Stimulated activated CD4-positive, alpha-beta T cell treated with anti-CD3 and anti-CD28 coated beads, Interleukin-12 subunit alpha, Interleukin-12 subunit beta, amount 100 ng/mL, for 4 hours (primary cell): ENCODE measurements at places on chromosomes 6 and 20.
A peak's percentile ranks its signal among the peaks of the same experiment; 100 is the strongest.

DNA sequence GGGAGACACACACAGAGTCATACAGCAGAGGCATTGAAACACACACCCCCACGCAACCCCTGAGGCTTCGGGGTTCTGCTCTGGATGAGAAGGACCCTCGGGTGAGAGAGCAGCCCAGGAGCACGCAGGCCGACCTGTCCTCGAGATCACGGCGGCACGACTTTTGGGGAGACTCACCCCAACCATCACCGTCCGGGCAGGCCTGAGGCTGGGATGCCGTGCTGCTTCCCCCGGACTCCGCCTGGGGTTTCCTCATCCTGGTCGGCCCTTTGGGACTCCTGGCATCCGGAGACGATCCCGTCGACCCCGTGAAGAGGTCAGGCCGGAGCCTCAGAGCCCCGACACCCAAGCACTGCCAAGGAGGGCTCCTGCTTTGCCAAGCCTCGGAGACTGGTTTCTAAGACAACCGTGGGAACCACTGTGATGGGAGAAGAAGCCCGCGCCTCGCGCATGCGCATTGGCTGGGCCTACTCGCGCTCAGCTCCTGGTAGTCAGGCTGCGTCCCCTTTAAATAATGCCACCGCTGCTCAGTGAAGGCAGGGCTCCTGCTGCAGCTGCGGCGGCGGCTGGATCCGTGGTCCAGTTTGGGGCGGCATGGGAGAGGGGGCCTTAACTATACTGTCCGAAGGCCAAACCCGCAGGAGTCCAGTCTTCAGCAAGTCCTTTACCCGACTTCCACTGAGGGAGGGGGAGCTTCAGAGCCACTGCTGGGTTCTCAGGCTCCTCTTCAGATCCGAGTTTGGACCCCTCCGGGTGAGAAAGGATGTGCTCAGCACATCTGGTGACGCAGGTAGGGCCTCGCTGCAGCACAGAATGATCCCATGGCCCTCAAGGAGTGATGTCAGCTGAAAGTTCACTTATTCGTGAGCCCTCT is 171.4 kb upstream of the ZNF337 start:
- DNase-seq: peak; percentile 73

DNA sequence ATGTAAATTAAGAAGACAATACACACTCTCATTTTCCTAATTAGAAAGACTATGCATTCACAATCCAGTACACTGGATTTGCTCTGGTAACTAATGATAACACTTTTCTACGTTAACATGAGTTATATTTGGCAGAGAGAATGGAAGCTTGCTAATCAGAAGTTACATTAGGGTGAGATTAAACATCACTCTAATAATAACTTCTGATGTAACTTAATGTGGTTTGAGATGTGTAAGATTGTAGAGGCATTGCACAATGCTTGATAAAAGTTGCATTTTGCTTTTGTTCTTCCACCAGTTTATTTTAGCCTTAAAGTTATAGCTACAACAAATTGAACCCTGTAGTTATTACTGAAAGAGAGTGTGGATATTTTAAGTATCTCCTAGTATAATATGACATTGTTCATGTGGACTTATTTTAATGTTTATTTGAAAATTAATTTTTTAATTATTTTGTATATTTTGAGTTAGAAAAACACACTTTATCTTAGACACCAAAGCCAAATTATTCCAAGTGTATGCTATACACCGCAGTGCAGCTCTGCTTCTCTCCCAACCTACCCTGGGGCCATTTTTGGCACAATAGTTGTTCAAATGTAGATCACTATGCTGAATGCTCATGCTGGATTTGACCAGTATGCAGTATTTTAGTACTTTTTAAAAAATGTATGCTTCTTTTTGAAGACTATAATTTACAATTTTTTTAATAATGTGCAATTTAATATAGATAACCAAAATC is 143.2 kb downstream of the SLC16A10 start:
- no peak for DNase-seq

DNA sequence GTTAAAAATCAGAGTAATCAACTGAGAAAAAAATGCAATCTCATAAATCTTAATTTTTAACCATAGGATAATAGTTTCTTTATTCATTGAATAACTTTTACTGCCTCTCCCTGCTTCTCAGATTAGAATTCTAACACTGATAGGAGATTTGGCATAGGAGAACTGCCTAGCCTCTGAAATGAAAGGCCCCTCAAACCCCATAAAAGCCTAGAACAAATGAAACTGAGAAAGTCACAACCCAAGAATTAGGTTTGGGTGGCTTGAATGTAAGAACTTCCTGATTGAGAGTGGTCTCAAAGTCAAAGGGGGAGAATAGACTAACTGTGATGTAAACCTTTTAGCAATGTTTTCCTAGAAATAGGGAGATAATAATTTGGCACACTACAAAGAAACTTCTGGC is 52.2 kb downstream of the SAMD5 start:
- no peak for DNase-seq

DNA sequence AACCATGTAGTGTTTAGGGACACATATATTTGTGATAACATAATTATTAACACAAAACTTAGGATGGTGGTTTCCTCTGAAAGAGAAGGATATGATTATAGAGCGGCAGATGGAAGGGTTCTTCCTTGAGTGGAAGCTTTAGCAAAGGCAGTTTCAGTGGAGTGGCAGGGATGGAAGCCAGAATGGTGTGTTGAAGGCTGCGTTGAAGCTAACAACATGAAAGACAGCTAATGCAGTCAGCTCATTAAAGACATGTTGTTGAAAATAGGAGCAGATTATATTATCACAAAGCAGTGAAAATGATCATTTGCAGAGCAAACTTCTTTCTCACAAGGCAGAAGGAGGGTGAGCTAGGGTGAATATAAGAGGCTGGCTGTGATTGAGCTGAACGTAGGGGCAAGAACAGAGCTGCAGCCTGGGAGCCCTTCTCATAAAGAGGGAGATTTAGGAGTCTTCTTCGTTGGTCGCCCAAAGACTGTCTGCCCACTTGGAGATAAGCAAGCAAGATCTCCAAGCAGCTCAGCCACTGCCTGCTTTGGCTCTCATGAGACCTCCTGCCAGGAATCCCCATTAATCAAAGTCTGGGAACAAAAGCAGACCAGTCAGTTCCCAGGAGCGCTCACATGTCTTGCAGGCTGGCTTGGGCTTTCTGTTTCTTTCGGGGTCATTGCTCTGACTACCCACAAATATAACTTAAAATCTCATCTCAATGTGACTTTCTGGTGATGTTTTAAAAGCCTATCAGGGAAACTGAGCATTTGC is 2.6 kb upstream of the ANKRD6 start:
- DNase-seq: no peak

DNA sequence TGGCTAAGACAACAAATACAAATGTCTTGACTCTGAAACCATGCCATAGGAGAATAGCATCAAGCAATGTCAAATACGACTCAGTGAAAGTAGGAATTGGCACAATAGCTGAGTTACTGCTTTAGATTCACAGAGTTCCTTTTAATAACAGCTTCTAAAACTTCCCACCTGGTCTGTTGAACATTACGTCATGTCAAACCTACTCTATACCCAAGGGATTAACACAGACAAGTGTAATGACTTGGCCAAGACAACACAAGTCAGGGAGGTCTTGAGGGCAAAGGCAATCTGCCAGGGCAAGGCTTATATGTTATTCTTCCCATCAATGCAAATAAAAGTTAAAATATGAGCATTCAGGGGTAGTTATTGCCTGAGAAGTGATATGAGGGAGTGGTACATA is 265.1 kb upstream of the PRDM1 start:
- DNase-seq: no peak

GRCh38 chr6:82441047-82441855 is 77.6 kb downstream of the TPBG start:
- no peak for DNase-seq

- DNase-seq: no peak
Observed at GRCh38 chr6:106184629-106185028, 98.5 kb downstream of the PRDM1 start.

- DNase-seq: no peak
Observed at GRCh38 chr6:25035512-25036435, 100.0 kb upstream of the RIPOR2 start.

GRCh38 chr6:36361071-36361470 is 24.4 kb upstream of the BNIP5 start:
- DNase-seq: no peak

DNA sequence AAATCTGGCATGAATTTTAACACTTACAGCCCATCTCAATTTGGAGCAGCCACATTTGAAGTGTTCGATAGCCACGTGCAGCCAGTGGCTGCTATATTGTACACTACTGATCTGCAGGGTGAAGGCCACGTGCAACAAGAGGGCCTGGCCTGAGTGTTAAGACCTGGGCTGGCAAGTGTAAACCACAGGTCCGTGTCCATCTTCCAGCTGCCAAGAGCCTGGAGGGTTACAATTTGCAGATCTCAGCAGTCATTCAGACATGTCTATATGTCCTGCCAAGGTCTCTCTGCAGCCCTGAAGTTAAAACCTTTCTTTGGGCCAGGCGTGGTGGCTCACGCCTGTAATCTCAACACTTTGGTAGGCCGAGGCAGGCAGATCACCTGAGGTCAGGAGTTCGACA is 14.1 kb downstream of the SGK2 start:
- no peak for DNase-seq

- no peak for DNase-seq
Observed at GRCh38 chr6:134449781-134450180, 131.9 kb upstream of the SGK1 start.

DNA sequence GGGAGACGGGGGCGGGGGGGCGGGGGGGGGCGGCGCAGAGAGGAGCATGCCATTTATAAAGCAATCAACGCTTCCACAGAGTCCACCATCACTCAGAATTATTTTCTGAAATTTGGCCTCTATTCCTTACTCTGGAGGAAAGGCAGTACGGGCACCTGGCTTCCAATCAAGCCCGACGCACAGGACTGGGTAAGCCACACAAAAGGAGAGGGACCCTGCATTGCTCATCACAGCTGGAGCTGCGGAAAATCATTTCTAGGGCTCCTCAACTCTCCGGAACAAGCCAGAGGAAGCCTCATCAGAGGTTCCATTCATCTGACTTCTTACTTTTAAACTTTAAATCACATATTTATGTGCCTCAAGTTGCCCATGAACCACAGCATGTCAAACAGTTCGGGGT is 55.9 kb downstream of the TTI1 start:
- no peak for DNase-seq

- DNase-seq: no peak
Observed at GRCh38 chr6:90074161-90074850, 180.0 kb downstream of the GJA10 start.

DNA sequence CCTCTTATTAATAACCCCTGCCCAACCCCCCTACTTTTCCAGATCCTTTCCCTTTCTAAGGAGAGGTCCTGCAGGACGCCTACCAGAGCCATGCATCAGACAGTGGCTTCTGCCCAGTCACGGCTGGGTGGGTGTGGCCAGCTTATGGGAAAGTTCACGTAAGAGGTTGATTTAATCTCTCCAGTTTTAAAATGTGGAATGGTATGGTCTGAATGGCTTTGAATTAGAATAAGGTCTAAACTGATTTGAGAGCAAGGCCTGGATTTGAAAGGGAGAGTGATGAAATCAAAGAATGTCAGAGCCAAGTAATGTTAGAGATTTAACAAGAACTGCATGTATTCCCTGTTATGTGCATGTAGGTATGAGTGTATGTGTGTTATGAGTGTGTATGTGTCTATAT is 275.7 kb downstream of the PAX1 start:
- DNase-seq: no peak

DNA sequence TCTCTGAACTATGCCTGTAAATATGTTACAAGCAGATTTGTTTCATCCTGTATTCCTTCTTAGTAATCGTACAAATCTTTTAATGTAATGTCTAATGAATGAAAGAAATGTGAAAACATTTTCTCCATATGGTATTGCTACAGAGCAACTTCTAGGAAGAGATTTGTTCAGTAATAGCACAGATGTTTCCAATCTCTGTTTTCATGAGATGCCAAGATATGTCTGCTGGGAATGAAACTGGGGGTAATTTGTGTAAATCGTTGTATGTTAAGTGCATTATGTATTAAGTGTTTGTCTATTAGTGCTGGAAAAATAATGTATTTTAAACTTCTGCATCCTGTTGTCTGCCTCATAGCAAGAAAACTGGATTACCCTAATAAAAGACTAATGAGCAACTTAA is 722.2 kb upstream of the EYS start:
- DNase-seq: no peak

GRCh38 chr6:158705386-158706126 is 55.7 kb downstream of the SYTL3 start:
- no peak for DNase-seq

DNA sequence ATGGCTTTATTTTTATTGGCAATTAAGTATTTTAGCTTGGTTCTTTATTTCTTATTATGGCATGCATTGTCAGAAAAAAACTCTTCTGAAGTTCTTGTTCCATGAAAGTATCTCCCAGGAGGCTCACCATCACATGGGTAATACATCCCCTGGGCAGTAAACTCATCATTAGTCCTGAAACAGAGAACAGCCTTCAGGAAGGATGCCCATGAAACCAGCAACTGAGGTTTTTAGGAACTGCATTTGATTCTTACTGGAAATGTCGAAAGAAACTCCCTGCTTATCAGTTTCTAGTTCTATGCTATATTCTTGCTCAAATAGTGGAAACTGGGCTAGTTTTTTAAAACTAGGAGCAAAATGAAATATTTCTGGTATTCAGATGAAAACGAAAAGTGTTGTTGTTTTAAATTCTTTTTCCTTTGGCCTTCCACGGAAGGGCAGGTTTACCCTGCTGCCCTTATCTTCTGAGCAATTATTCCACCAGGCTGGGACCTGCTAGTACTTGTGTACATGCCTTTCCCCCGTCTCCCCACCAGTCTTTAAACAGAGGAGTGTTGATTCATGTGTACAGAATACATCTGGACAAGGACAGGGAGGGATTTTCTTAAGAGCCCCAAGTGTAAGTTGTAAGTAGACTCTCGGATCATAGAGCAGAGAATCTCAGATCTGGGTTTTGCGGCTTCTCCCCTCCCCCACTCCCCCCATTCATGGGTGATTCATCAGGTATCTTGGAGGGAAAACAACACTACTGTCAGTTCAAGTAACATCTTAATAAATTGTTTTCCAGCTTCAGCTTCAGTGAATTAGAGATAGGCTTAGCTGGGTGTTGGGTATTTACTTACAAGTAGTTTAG is 81.5 kb downstream of the RTN4IP1 start:
- no peak for DNase-seq

GRCh38 chr6:131362070-131362469 is 211.0 kb upstream of the ARG1 start:
- no peak for DNase-seq

- DNase-seq: no peak
Observed at GRCh38 chr20:5221061-5221430, 94.2 kb downstream of the CDS2 start.

GRCh38 chr6:129872586-129872985 is 11.5 kb upstream of the TMEM244 start:
- no peak for DNase-seq

- DNase-seq: no peak
Observed at GRCh38 chr20:58603721-58604120, 47.4 kb upstream of the STX16 start.

DNA sequence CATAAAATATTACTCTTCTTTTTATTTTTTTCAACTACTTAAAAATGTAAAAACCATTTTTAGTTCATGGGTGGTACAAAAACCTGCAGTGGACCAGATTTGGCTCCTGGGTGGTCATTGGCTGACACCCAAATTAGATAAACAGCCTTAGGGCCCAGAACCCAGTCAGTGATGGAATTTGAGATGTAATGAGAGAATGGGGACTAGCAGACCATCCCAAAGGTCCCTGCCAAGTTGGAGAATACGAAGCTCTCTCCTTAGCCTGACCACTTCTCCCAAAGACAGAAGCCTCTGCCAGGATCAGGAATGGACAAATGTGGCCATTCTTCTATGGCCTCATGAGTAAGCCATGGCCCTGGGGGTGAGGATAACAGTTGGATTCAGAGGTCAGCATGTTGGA is 194.7 kb downstream of the NFATC2 start:
- no peak for DNase-seq

GRCh38 chr6:150534553-150534952 is 65.1 kb upstream of the PLEKHG1 start:
- no peak for DNase-seq
